ENCODE measurements at places on chromosomes 4 and X.

DNA sequence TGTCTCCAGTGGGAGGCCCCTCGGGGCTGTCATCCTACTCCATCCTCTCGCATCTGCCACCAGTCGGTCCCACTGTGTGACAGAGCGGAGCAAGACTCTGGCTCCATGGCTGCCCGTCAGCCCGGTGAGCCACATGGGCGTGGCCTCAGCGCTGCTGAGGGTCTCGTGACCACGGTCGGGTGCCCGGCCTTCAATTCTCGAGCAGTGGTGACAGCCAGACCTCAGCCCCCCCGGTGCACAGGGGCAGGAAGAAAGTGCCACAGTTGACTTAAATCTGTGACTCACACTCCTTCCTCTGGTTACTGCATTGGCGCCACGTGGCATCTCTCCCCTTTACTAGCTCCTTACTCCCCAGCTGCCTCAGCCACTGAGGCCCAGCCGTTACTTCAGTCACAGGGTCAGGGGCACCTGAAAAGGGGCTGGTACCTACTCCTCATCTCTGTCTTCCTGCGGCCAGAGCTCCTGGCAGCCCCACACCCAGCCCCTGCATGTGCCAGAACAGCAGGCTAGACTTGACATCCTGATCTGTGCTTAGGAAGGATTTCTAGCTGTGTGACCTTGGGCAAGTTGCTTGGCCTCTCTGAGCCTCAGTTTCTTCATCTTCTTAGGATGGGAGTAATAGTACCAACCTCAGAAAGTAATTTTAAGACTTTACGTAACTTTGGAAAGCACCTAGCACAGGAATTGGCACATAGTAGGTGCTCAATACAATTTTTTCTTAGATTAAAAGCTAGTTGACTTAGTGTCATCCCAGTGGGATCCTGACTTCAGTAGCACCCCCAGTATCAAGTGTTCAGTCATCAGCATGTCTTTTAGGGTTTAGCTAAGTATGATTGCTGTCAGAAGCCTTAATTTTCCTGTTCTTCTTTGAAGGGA is 66.1 kb downstream of the TNIP2 start:
- no peak overlapping the region for H3K4me3 ChIP-seq
- peaks cover 50% of the 10 kb centered on the region for H3K36me3 ChIP-seq
- H3K4me1 ChIP-seq = peaks cover 35% of the 10 kb centered on the region
- no peaks in the 10 kb centered on the region for H3K27me3 ChIP-seq

DNA sequence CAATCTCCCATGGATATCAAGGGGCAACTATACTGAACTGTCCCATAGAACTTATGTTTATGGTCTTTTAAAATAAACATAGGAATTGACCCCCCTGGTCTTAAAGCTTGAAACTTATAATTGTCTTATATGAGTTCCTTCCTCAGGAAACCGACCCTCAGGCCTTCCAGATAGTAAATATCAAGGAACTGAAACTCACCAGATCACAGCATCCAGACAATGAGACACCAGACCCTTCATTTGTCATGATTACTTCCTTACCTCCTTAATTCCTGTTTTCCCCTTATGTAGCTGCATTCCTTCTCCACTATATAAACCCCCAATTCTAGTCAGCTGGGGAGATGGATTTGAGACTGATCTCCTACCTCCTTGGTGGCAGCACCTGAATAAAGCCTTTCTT is 94.8 kb upstream of the GRPR start:
- no peak overlapping the region for H3K4me3 ChIP-seq
- H3K27ac ChIP-seq = no peak overlapping the region
- H3K27me3 ChIP-seq = no peaks in the 10 kb centered on the region
- DNase-seq = no peak

- H3K36me3 ChIP-seq = no peaks in the 10 kb centered on the region
- peaks cover 13% of the 10 kb centered on the region for H3K4me1 ChIP-seq
- H3K27ac ChIP-seq = no peak overlapping the region
- no peak for DNase-seq
- H3K4me3 ChIP-seq = no peak overlapping the region
- no peaks in the 10 kb centered on the region for H3K27me3 ChIP-seq
Observed at GRCh38 chrX:39749728-39750127, 348.0 kb downstream of the BCOR start.

- H3K4me1 ChIP-seq = no peaks in the 10 kb centered on the region
- no peak overlapping the region for H3K27ac ChIP-seq
- no peak overlapping the region for H3K4me3 ChIP-seq
- H3K36me3 ChIP-seq = no peaks in the 10 kb centered on the region
Observed at GRCh38 chr4:119980456-119980855, 86.2 kb downstream of the MAD2L1 start.
